ENCODE measurements at places on chromosomes 11 and 22.

- DNase-seq: no peak
These were observed 106.7 kb downstream of the APIP start for GRCh38 chr11:34809191-34810106.

GRCh38 chr11:17328871-17329494 is 22.6 kb upstream of the NCR3LG1 start:
- DNase-seq: no peak

DNA sequence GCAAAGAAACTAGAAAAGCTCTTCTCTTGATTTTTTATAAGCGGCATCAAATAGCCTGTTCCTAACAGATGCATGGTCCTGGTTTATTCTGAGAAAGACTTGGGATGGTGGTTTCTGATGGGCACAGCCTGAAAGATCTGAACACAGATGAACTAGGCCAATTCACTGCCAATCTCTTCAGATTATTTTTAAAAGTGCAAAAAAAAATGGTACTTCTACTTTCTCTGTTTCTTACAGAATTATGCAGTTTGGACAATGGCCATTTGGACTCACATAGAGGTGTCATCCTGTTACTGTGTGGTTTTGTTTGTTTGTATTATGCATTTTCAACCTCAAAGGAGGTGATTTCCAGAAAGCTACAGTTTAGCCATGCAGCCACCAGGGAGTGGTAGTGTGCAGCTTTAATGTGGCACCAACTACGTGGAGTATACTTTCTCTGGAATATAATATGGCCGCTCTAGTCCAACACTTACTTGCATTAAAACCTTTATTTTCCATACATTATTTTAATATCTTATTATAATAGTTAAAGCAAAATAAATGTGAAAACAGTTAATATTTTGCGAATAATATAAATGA is 469.8 kb upstream of the KIRREL3 start:
- DNase-seq: peak; percentile 19

GRCh38 chr11:87187076-87187475 is 149.3 kb downstream of the TMEM135 start:
- no peak for DNase-seq

- DNase-seq: no peak
These were observed 10.3 kb downstream of the PIK3C2A start for GRCh38 chr11:17197431-17197898.
